ENCODE measurements at places on chromosomes 4 and X.

GRCh38 chr4:109610489-109610888 lies 50.4 kb downstream of the MCUB start:
- no peak for DNase-seq

DNA sequence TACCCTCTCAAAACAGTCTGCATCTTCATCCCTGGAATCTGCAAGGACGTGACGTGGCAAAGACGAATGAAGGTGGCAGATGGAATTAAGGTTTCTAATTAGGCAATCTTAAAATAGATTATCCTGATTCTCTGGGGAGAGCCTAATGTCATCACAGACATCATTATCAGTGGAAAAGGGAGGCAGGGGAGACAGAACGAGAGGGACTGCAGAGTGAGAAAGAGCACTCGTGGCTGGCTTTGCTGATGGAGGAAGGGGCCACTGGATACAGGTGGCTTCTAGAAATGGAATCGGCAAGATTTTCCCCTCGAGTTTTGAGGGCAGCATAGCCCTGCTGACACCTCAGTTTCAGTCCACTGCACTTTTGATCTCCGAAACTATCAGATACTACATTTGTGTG lies 110.6 kb downstream of the ASMT start:
- no peak for DNase-seq

DNA sequence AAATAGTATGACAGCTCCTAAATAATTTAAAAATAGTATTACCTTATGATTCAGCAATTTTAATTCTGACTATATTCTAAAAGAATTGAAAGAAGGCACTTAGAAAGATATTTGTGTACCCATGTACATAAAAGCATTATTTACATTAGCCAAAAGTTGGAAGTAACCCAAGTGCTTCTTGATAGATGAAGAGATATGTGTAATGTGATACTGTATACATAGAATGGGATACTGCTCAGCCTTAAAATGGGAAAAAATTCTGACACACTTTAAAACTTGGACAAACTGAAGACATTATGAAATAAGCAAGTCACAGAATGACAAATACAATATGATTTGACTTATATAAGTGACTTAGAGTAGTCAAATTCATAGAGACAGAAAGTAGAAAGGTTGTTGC lies 112.2 kb downstream of the IDS start:
- DNase-seq = no peak

GRCh38 chr4:38177641-38178391 lies 217.6 kb downstream of the PTTG2 start:
- no peak for DNase-seq

- no peak for DNase-seq
These were observed 69.2 kb downstream of the BLTP1 start for GRCh38 chr4:122221322-122221721.

- DNase-seq = peak; percentile 28
These were observed 101.1 kb downstream of the AREG start for GRCh38 chr4:74546057-74546456.

DNA sequence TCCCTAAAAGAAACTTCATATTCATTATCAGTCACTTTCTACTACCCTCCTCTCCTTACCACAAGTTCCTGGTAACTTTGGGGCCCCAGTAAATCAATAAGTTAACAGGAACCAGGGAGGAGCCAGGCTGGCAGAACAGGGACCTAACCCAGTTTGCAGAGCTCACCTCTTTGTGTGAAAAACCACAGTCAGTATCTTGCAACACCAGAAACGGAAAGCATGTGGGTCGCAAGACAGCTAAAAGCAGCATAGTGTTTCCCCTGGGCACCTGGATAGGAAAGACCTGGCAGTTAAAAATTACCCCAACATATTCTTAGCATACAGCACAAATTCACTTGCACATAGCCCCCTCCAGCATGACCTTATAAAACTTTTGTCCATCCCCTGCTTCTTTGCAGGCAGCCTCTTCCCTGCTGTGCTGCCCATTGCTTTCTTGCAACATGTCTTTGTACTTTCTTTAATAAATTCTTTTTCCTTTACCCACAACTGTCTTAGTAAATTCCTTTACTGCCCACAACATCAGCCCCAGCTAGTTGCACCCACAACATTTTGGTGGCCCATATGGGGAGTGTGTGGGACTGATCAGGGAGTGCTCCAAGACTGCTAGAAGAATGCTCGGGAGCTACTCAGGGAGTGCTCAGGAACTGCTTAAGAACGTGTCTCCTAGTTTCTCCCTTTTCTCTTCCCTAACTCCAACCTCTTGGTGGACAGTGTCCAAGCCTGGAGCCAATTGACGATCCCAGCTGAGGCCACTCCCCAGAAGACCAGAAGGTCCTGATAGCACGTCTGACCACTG lies 83.4 kb downstream of the MSN start:
- no peak for DNase-seq

- no peak for DNase-seq
These were observed 7.2 kb upstream of the CTAG2 start for GRCh38 chrX:154660541-154660940.

GRCh38 chr4:153655928-153656327 lies 28.2 kb upstream of the TLR2 start:
- DNase-seq = peak; percentile 94

- DNase-seq = no peak
These were observed 210.7 kb upstream of the IGFBP7 start for GRCh38 chr4:57320849-57321248.

All from CD14-positive monocyte (primary cell).